ENCODE measurements at places on chromosomes 11 and 22.

DNA sequence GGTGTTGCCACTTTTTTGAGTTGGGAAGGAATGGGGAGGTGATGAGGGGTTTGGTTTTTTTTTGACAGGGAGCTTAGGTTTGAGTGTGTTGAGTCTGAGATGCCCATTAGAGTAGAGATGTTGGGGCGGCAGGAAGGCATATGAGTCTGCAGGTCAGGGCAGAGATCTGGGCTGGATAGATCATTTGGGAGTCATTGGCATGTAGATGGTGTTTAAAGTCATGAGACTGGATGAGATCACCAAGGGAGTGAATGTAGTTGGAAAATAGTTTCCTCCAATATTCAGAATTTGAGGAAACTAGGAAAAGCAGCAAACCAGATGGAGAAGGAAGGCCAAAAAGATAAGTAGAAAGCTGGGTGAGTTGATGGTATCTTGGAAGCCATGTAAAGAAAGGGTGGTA, 2.1 kb upstream of the ANAPC15 start:
- DNase-seq = no peak

- no peak for DNase-seq
Measured at GRCh38 chr11:126337474-126338241, 17.8 kb upstream of the ST3GAL4 start.

GRCh38 chr11:59759900-59760299, 4.7 kb downstream of the STX3 start:
- DNase-seq = no peak

DNA sequence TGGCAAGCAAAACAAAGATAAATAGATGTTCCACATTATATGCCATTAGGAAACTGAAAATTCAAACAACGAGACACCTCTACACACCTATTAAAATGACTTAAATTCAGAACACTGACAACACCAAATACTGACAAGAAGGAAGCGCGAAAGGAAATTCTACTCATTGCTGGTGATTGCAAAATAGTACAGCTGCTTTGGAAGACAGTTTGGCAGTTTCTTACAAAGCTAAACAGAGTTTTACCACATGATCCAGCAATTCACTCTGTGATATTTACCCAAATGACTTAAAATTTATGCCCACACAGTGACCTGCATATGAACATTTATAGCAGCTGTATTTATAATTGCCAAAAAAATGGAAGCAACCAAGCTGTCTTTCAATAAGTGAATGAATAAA, 232.6 kb downstream of the CASP12 start:
- DNase-seq = no peak

DNA sequence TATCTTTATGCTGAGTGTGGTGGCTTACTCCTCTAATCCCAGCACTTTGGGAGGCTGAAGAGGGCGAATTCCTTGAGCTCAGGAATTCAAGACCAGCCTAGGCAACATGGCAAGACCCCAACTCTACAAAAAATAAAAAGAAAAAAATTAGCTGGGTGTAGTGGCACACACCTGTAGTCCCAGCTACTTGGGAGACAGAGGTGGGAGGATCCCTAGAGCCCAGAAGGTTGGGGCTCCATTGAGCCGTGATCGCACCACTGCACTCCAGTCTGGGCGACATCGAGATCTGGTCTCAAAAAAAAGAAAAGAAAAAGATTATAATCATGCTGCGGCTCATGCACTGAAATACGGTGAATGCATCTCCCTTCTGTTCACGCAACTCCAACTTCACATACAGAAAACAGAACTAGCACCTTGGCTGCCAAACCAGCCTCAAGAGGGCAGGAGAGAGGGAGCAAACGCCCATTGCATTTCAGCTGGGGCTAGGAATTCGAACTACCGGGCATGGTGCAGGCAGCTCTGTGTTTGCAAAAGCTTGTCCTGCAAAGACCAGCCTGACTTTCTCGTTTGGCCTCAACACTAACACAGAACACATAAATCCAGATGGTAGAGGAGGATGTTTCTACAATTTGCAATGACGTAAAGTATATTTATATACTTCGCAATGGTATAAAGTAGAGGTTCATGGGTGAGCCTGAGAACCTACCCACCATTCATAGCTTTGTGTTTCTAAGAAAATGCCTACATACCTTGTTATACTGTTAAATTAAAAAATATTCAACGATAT, 6.3 kb upstream of the SYNGR1 start:
- DNase-seq = peak; percentile 41

GRCh38 chr11:28243581-28243980, 135.4 kb downstream of the METTL15 start:
- no peak for DNase-seq

DNA sequence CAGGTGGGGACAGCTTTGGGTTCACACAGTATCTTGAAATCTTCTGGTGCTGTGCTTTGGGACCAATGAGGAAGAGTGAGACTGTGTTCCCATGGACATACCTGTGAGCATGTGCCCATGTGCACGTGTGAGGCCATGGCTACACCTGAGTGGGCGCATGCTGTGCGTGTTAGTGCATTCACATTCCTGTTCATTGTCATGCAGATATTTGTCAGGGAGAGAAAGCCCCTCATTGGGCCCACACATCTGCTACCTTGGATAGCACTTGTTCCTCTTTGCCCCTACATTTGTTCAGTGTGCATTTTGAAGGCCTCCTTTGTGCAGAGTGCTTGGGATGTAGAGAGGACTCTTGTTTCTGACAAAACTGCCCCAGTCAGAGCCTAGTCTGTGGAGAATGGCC, 154.3 kb upstream of the E2F8 start:
- DNase-seq = no peak

DNA sequence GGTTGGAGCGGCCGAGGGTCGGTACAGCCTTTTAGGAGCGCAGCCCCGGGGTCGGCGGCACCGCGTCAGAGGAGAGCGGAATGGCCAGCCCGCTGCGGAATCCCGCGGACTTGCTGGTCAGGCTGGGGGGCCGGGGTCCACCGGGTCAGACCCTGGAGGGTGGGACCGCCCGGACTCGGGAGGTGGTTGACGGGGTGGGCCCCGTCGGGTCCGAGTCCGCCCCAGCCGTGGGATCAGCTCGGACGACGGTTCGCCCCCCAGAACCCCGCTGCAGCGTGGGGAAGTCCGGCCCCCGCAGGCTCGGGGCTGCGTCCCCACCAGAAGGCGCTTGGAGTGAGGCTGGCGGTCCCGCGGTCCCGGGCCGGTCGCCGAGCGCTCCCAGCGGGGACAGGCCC, 301 bp upstream of the ADM2 start:
- DNase-seq = no peak

GRCh38 chr11:108019870-108020540, 11.3 kb downstream of the CUL5 start:
- DNase-seq = no peak

- no peak for DNase-seq
Measured at GRCh38 chr11:93718057-93718563, 23.2 kb downstream of the TAF1D start.

GRCh38 chr11:123356539-123356938, 73.5 kb upstream of the GRAMD1B start:
- no peak for DNase-seq
